ENCODE measurements at places on chromosomes 1 and 21.

GRCh38 chr1:37983546-37983945, 6.3 kb downstream of the SF3A3 start:
- no peak for DNase-seq

DNA sequence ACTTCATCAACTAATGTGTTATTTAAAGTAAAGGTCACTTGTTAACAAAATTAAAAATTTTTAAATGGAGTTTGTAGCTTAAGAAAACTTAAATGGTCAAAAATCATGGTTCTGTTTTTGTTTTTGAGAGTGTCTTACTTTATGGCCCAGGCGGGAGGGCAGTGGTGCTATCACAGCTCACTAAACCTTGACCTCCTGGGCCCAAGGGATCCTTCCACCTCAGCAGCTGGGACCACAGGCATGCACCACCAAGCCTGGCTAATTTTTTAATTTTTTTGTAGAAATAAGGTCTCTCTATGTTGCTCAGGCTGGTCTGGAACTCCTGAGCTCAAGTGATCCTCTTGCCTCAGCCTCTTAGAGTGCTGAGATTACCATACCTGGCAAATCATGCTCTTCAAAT, 111.4 kb downstream of the MAST2 start:
- no peak for DNase-seq

GRCh38 chr1:181493166-181493565, 9.8 kb downstream of the CACNA1E start:
- DNase-seq: no peak

DNA sequence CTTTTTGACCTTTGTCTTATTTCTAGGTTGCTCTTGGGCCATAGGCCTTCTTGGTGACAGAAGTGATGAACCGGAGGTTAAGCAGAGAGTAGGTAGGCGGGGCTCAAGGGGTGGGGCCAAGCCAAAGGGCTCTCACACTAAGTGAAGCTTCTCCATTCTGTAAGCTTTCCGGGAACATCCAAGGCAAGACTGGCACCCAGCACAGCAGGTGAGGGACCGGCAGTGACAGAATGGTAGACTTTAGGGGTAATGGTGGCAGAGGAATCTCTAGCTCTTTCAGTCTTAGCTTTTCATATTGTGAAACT, at the start of gene TNFAIP8L2:
TNFAIP8L2 (plus strand) TSS at position 135 of the 305 bp plus-strand sequence. CDS start 2,049 bp downstream, outside the sequence.
- DNase-seq: no peak

- no peak for DNase-seq
Observed at GRCh38 chr1:28926629-28927265, 12.4 kb downstream of the EPB41 start.

GRCh38 chr1:67957066-67957465, 93.4 kb downstream of the DIRAS3 start:
- DNase-seq: peak; percentile 54

GRCh38 chr21:42448686-42449085, 45.0 kb downstream of the UBASH3A start:
- no peak for DNase-seq

DNA sequence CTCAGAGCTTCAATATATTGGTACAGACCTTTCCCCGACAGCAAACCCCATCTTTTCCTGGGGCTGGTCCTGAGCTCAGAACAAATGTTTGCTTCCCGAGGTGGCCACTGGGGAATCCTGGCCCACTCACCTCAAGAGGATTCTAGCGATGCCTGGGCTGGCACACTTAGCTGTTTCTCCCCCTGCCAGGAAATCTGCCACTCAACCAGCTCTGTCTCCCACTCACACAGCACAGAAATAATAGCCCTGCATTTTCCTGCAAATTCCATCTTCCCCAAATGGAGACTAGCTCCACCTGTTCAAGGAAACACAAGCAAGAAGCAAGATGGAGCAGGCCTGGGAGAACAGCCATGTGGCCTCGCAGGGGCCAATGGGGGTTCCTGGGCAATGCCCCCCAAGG, 21.1 kb downstream of the KCNN3 start:
- no peak for DNase-seq

DNA sequence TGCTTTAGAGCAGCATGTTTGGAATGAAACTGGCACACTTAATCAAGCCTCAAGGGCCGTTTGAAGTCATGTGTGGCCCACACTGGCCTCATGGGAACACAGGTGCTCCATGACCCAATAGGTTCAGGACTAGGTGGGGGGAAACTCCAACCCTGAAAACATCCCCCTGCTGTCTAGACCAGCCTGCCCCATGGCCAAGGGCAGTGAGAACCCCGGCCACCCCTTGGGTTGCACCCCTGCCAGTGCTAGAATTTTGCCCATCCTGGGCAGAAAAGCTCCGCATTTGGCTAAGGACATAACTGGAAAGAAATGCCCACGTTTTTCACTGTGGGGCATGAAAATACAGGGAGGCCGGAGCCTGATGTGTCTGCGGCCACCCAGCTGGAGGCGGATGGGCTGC, 6.1 kb upstream of the PTGER3 start:
- DNase-seq: no peak

GRCh38 chr21:29145354-29145782, 14.9 kb downstream of the MAP3K7CL start:
- DNase-seq: peak; percentile 68

- DNase-seq: no peak
Observed at GRCh38 chr1:201429736-201430501, 8.4 kb upstream of the TNNI1 start.

DNA sequence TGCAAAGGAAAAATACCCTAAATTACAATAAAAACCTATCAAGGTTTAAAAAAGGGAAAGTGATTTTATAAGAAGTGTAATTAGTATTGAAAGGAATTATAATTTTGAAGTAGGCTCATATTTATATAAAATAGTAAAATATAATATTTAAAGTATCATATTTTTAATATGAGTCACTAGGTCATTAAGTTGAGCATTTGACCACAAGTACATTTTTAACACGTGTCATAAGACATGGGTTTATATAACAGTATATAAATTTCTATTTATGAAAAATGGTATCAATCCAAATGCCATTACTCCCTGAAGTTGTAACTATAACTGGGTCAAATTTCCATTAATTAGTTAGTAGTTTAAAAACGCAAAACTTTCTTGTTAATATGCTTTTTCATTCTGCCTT, 365.9 kb downstream of the COL11A1 start:
- no peak for DNase-seq

DNA sequence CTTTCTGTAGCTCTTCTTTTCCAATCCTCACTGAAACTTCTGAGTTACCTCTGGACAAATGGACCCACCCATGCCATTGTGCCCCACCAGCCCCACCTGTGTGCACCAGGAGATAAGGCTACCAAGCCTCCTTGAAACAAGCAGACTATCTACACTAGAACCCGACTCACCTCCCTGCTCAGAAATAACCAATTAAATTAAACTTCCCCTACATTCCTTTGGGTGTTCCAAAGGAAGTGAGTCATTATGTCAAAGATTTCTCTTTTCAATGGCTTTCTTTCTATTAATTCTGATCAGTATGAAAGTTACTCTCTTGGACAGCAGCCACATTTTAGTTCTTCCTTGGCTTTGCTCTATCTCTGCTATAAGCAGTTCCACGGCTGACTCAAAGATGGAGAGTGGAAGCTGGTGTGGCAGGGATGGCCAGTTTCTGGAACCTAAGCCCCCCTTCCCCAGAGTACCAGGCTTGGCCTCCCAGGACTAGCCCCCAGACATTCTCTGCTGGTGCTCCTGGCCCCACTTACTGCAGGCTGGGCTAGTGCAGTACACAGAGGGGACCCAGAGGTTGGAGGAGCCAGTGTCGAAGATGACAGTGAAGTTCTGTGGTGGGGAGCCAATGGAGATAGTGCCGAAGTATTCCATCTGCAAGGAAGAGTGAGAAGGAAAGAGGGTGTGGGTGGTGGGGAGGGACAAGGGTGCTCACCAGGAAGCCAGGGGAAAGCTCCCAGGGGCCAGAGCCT, 1.9 kb downstream of the CTSE start:
- peak; percentile 31 for DNase-seq

DNA sequence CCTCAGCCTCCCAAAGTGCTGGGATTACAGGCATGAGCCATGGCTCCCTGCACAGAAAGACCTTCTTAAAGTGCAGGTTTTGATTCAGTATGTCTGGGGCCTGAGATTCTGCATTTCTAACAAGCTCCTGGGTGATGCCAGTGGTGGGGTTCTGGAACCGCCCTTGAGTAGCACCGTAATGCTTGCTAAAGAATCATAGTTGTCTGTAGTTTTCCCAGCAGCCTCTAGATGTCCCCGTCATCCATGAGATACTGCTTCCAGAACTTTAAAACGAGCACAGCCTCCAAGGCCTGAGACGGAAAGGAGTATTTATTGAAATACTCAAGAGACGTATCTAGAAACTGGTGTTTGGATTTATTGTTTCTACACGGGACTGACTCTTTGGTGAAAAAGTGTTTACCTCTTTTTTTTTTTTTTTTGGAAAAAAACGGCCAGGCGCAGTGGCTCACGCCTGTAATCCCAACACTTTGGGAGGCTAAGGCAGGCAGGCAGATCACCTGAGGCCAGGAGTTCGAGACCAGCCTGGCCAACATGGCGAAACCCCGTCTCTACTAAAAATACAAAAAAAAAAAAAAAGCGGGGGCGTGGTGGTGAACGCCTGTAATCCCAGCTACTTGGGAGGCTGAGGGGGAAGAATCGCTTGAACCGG, 2.6 kb upstream of the TOR3A start:
- DNase-seq: peak; percentile 39

GRCh38 chr21:19684328-19684727, 1280.7 kb upstream of the TMPRSS15 start:
- DNase-seq: no peak

- DNase-seq: no peak
Observed at GRCh38 chr1:222109836-222110235, 367.9 kb upstream of the DUSP10 start.

- no peak for DNase-seq
Observed at GRCh38 chr1:47926461-47926999, 70.7 kb downstream of the TRABD2B start.

GRCh38 chr1:160374306-160375110, 7.6 kb downstream of the NHLH1 start:
- no peak for DNase-seq

GRCh38 chr1:79543394-79543793, 536.9 kb upstream of the ADGRL4 start:
- no peak for DNase-seq

DNA sequence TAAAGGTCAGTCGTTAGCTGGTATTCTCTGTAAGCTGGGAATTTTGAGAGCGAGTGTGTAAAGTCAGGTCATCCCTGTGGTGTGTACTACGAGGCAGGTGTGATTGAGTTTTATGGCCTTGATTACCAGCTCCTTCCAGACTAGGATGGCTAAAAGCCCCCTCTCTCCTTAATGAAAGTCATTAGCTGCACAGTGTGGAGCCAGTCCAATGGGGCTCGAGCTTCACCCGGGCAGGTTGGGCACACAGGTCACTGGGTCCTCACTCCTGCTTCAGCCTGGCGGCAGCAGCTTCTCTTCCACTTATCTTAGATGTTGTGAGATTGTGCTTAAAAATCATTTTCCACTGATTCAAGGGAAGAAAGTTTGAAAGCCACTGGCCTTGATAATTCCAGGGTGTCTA, 3.0 kb downstream of the DMRTB1 start:
- no peak for DNase-seq

GRCh38 chr1:174969977-174970376, 29.8 kb upstream of the CACYBP start:
- DNase-seq: no peak

- DNase-seq: no peak
Observed at GRCh38 chr1:162310337-162310736, 66.3 kb downstream of the SPATA46 start.

- DNase-seq: no peak
Observed at GRCh38 chr1:211749251-211749650, 73.8 kb upstream of the NEK2 start.

GRCh38 chr21:35482933-35483662, 434.0 kb upstream of the RUNX1 start:
- DNase-seq: no peak

DNA sequence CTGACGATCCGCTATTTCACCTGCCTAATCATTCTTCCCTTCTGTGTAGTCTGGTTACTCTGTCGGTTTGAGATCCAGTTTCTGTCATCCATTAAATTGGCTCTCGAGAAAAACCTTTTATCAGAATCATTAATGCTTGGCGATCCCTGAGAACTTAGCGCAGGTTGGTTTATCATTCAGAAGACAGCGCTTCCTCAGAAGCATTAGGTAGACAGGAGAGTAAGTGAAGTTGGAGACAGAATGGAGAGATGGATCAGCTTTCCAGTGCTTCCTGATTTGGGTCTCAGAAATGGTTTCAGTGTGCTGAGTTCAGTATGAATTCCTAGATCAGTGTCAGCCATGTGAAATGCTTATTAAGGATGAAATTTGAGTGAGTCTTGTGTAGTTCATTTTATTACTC, 1.3 kb downstream of the USP1 start:
- no peak for DNase-seq

DNA sequence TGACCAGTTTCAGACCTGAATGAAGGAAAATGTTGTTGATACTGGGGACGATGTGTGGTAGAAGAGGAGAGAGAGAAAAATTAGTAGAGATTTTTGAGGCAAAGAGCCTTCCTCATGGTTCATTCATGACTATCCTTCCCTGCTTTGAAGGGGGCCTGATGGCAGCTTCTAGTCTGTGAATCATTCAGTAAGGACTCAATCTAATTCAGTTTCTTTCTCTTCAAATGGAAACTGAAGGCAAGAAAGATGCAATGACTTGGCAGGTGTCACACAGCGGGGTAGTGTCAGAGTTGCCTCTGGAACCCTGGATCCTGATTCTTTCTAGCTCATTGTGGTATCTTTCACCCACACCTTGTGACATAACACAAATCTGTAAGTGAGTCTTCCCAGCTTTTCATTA, 14.9 kb upstream of the CD5L start:
- no peak for DNase-seq

- DNase-seq: no peak
Observed at GRCh38 chr1:15411593-15412137, 2.0 kb downstream of the EFHD2 start.

- peak; percentile 22 for DNase-seq
Observed at GRCh38 chr1:196466654-196467053, 141.6 kb downstream of the KCNT2 start.

DNA sequence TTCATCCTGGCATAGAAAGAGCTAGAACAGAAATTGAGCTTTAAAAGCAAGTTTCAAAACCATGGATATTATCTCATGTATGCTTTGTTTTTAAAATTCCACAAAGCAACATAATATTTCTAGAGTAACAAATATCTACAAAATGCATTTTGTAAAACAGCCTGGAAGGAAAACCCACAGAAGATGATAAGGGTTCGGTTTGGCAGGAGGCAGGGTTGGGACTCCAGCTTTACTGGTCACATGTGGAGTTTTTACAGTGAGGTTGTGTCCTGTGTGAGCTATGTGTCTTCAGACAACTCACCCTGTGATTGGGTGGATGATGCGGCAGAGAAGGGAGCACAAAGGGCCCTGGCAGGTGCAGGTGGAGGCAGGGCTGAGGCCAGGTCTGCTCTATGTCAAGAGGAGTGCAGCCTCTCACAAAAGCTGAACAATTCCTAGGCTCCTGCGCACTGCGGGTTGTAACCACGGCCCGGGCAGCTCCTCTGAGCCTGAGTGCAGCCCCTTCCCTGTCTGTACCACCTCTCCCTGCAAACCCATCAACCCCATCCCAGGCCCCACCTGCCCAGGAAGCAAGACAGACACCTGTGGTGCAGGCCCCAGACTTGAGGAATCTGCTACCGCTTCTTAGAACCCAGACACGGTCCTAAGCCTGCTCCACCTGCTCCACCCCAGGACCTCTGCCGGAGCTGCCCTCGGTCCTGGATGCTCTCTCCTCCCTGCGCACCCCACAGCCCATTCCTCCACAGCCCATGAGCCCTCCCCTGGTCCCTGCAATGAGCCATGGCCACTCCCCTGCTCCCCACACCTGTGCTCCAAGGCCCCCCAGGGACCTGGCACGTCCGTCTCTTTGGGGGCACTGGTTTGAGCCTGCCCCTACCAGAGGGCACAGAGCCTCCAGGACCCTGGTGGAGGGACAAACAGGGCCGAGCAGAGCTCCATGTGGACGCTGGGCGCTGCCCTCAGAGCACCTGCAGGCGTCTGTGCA, 2.8 kb upstream of the COL18A1 start:
- DNase-seq: no peak
